CD4-positive, alpha-beta memory T cell (primary cell): ENCODE measurements at places on chromosomes 7 and 10. TPM values are rescaled to one million over a fixed set of nuclear protein-coding genes. Genes with fewer than 3 reads are reported as not detected.

IFIT1B gene
- not detected for total RNA-seq

DNA sequence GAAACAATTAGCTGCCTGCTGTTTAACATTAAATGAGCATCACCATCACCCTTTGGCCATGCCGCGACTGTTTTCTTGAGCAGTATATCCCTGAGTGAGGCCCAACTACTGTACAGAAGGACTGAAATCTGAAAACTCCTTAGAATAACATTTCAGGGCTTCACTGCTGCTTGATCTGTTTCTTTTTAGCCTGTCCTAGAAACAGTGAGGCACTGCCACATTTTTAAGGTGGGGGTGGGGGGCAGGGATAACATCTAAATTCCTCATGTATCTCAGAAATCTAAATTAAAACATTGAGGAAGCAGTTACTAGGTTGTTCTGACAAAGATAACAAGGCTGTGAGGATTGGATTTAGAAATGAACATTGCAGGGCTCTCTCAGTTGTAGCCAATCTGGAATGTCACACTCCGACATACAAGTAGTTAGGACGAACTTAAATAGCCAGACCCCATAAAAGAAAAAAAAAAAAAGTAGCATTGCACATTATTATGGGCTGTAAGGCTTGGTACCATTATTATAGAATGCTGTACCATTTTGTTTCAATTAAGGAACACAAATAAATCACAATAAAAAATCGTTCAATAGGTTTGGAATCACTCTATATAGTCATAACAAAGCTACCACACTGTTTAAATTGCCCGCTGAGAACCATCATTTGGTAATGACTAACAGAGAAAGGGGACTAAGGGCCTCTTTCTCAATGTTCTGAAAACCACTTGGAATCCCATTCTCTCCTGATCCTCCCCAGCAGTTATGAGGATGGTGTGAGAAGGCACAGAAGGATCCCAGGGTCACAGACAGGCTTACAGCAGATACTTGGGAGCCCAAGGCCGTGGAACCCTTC, 256.1 kb downstream of the INHBA start:
- no peaks in the 10 kb centered on the region for H3K27me3 ChIP-seq
- H3K4me3 ChIP-seq, result no peak overlapping the region
- no peaks in the 10 kb centered on the region for H3K36me3 ChIP-seq
- H3K4me1 ChIP-seq, result no peaks in the 10 kb centered on the region
- DNase-seq, result no peak

DNA sequence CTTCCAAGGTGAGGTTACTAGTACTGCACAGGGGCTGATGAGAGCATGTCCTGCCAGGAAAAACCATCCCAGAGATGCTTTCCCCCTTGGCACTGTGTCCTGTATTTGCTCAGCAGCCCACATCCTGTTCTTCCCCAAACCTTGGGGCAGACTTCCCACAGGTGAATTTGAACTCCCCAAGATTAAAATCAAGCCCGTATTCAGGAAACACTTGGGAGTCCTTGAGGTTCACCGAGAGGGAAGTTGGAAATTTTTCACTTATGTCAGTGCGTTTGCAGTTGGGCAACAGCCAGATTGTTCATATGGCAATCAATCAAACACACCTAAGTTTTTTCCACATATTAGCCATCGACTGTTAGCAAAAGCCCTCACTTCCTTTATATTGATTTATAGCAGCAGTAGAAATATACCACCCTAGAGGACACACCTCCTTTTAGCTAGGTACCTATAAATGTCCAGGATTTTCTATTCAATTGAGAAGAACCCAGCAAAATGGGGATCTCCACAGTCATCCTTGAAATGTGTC, at the start of gene DMBT1:
TSS of gene DMBT1 (plus strand) at position 476 of the 526 bp plus-strand sequence. CDS start at position 493, 17 bp downstream.
- H3K27me3 ChIP-seq, result no peaks in the 10 kb centered on the region
- H3K36me3 ChIP-seq, result no peaks in the 10 kb centered on the region
- DNase-seq, result no peak
- no peak within 1 kb of the TSS for H3K27ac ChIP-seq

DNA sequence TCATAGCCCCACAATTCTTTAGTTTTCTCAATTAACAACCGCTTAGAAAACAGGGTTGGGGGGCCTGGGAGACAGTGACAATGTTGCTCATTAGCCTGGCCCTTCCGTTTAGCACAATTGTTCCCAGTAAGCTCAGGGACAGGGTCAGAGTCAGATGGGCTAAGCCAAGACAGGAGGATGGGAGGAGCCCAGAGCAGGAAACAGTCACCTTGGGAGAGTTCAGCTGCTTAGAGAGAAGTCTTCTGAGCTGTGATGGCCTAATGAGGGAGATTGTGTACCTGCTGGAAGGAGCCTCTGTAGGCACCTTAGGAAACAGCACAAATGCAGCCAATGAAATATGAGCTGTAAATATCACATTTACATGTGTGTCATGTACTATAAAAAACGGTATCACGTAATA, 35.9 kb downstream of the SVOPL start:
- no peaks in the 10 kb centered on the region for H3K27me3 ChIP-seq
- no peak overlapping the region for H3K27ac ChIP-seq
- H3K4me3 ChIP-seq, result no peak overlapping the region
- H3K4me1 ChIP-seq, result no peaks in the 10 kb centered on the region
- no peaks in the 10 kb centered on the region for H3K36me3 ChIP-seq
- no peak for DNase-seq

KIAA1549 gene
- total RNA-seq, result 0.11 TPM

HOXA6 gene
- total RNA-seq, result not detected

- peak; percentile 66 for DNase-seq
- peaks cover 15% of the 10 kb centered on the region for H3K4me1 ChIP-seq
- no peaks in the 10 kb centered on the region for H3K36me3 ChIP-seq
- no peak overlapping the region for H3K4me3 ChIP-seq
Measured at GRCh38 chr7:7103343-7104313, 78.7 kb upstream of the C1GALT1 start.

MYPN gene
- not detected for total RNA-seq

DGKI gene
- not detected for total RNA-seq

DNA sequence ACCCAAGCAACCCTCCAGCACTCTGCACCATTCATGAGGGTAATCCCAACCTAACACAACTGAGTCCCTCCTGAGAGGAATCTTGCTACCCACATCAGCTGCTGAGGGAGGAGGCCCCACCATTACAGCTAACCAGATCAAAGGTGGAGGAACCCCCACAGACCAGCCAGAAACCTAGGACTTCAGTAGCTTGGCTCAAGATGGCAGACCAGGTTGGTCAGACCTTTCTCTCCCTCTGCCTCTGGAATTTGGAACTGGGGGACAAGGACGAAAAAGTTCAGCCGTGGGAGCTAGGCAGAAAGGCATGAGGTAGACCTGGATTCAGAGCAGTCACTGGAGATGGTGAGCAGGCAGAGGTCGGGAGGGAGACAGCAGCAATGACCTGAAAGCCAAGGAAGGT, 101.3 kb upstream of the CACUL1 start:
- no peaks in the 10 kb centered on the region for H3K36me3 ChIP-seq
- no peak overlapping the region for H3K27ac ChIP-seq
- no peaks in the 10 kb centered on the region for H3K27me3 ChIP-seq

ADAM22 gene
- total RNA-seq, result 7.7 TPM

- no peaks in the 10 kb centered on the region for H3K4me1 ChIP-seq
- H3K27ac ChIP-seq, result no peak overlapping the region
- H3K4me3 ChIP-seq, result no peak overlapping the region
- no peaks in the 10 kb centered on the region for H3K36me3 ChIP-seq
- H3K27me3 ChIP-seq, result no peaks in the 10 kb centered on the region
- no peak for DNase-seq
Measured at GRCh38 chr7:21086688-21087087, 300.0 kb upstream of the SP8 start.

CCDC172 gene
- total RNA-seq, result not detected

- no peak overlapping the region for H3K27ac ChIP-seq
- H3K27me3 ChIP-seq, result peaks cover 4% of the 10 kb centered on the region
- DNase-seq, result no peak
- H3K4me3 ChIP-seq, result no peak overlapping the region
- H3K4me1 ChIP-seq, result no peaks in the 10 kb centered on the region
Measured at GRCh38 chr7:123637203-123637602, 18.5 kb upstream of the LMOD2 start.

- no peak overlapping the region for H3K27ac ChIP-seq
- H3K4me1 ChIP-seq, result no peaks in the 10 kb centered on the region
- DNase-seq, result no peak
- H3K36me3 ChIP-seq, result no peaks in the 10 kb centered on the region
- H3K4me3 ChIP-seq, result no peak overlapping the region
Measured at GRCh38 chr10:113776553-113776952, 25.1 kb downstream of the PLEKHS1 start.

DNA sequence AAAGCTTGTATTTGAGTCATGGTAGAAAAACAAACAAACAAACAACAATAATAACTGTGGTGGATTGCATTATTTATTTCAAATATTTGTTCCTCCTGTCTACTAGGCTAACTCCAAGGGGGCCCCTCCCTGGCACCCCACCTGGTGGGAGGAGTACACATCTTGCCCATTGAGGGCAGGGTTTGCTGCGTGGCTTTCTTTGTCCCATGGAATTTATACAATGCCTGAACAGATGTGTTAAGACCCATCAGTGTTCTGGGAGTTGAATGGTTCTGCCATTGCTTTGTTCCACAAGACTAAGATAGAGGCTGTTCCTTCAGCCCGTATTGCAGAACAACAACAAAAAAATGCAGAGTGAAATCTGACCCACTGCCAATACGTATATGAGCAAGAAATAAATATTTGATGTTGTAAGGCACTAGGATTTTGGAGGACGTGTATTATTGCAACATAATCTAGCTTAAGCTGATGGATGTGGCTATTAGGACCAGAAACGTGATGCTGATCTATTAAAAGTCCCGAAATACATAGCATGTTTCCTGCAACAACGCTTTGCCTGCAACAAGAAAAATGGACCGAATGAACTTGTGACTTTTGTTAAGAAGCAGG, 119.1 kb upstream of the JCAD start:
- no peak overlapping the region for H3K27ac ChIP-seq
- no peaks in the 10 kb centered on the region for H3K36me3 ChIP-seq
- no peaks in the 10 kb centered on the region for H3K4me1 ChIP-seq
- no peaks in the 10 kb centered on the region for H3K27me3 ChIP-seq

DNA sequence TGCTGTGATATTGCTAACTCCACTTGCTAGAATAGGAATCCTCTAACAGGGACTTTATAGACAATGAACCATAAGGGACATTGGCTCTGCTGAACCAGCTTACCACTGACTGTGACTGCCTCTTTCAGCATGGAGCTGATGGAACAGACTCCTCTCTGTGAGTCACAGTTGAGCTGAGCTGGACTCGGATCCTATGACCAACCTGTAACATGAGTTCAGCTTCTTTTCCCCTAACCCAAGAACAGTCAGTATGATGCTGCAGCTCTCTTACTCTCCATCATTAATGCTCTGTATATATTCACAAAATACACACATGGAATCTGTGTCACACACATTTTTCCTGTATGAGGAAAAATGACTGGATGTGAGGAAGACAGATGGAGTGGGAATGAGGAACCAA, 177.9 kb upstream of the BET1 start:
- no peak for DNase-seq
- H3K4me3 ChIP-seq, result no peak overlapping the region
- H3K27me3 ChIP-seq, result no peaks in the 10 kb centered on the region
- H3K27ac ChIP-seq, result no peak overlapping the region
- H3K4me1 ChIP-seq, result no peaks in the 10 kb centered on the region

CCAR1 gene
- 97.3 TPM for total RNA-seq

GRCh38 chr10:9635691-9636090, 1382.0 kb upstream of the CELF2 start:
- no peak for DNase-seq
- no peaks in the 10 kb centered on the region for H3K27me3 ChIP-seq
- no peaks in the 10 kb centered on the region for H3K36me3 ChIP-seq
- no peak overlapping the region for H3K27ac ChIP-seq

ANXA8 gene
- not detected for total RNA-seq

ADRA2A gene
- total RNA-seq, result not detected

- H3K36me3 ChIP-seq, result peaks cover 15% of the 10 kb centered on the region
- no peak overlapping the region for H3K4me3 ChIP-seq
Measured at GRCh38 chr10:71747551-71748523, 25.5 kb downstream of the VSIR start.

- no peak overlapping the region for H3K27ac ChIP-seq
- no peak for DNase-seq
- H3K27me3 ChIP-seq, result no peaks in the 10 kb centered on the region
Measured at GRCh38 chr10:6299234-6299633, 96.5 kb downstream of the PFKFB3 start.

DNA sequence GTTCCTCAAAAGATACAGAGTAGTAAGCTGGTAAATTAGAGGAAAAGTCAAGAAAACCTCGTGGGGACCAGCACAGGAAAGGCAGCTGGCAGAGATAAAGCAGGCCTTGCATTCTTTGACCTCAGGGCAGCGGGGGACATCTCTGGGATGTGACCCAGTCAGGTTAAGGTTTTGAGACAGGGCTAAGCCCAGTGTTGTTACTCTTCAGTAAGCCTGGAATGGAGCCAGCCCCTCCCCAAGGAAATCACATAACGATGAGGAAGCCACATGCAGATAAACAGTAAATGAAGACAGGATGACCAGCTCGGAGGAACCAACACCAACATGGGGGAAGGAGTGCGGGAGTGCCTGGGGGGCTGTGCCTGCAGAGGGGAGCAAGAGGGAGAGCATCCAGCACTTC, 99.6 kb downstream of the JAZF1 start:
- no peak overlapping the region for H3K4me3 ChIP-seq
- H3K27me3 ChIP-seq, result no peaks in the 10 kb centered on the region
- no peaks in the 10 kb centered on the region for H3K36me3 ChIP-seq
- no peak overlapping the region for H3K27ac ChIP-seq

DNA sequence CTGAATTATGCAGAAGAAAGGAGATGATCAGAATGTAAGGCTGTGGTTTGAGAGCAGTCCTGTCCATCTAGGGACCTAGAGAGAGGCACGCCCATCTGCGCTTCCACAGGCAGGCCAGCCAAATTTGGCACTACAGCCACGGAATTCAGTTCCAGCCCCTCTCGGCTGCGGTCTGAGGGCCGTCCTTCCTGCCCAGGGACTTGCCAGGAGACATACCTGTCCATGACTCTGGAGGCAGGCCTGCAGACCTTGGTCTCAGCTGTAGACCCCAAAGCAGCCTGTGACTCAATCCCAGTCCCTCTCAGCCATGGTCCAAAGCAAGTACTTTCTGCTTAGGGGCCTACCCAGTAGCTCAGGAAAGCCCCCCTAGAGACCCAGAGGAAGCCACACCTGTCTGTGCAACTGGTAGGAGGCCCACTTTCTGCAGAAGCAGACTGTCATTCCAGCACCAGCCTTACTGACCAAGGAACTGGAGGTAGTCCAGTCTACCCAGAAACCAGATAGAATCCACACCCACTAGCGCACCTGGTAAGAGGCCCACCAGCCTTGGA, 720.9 kb downstream of the PARD3 start:
- no peaks in the 10 kb centered on the region for H3K36me3 ChIP-seq
- H3K27ac ChIP-seq, result no peak overlapping the region
- H3K27me3 ChIP-seq, result no peaks in the 10 kb centered on the region
- no peak overlapping the region for H3K4me3 ChIP-seq
- H3K4me1 ChIP-seq, result no peaks in the 10 kb centered on the region

JAKMIP3 gene
- total RNA-seq, result 0.36 TPM

- no peaks in the 10 kb centered on the region for H3K27me3 ChIP-seq
- DNase-seq, result no peak
- H3K4me1 ChIP-seq, result no peaks in the 10 kb centered on the region
- no peak overlapping the region for H3K4me3 ChIP-seq
Measured at GRCh38 chr10:103708627-103709288, 146.6 kb downstream of the SH3PXD2A start.
